ENCODE measurements at places on chromosomes 5 and 9.

GRCh38 chr5:68303754-68304420, 88.3 kb downstream of the PIK3R1 start:
- DNase-seq, result no peak

DNA sequence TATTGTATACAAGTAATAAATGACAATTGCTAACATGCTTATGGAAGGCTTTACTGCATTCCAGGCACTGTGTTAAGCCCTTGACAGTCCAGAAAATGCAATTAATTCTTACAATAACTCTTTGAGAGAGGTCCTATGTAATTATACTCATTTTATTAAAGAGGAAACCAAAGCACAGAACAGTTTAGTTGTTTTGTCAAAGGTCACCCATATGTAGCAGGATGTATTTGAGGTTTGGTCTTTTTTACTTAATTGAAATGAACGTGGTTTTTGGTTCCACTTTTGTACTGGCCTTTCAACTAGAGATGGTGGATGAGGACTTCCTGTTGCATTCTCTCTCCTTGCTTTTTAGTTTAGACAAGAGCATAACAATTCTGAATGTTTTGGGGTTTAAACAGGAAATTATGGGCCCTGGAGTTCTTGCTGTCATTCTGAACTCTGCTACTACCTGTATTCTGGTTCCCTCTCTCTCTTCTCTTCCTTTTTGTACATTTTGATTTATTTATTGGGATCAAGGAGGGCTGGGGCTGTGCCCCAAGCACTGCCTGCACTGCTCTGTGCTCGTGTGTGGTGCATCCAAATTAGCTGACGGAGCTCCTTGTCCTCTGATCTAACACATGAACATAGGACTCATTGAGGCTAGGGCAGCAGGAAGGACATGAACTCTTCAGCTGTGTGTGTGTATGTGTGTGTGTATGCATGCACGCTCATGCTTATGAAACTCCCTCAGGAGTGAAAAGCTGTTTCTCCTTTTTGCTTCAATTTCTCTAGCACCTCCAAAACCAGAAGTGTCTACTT, 47.4 kb downstream of the SLC28A3 start:
- DNase-seq, result no peak

DNA sequence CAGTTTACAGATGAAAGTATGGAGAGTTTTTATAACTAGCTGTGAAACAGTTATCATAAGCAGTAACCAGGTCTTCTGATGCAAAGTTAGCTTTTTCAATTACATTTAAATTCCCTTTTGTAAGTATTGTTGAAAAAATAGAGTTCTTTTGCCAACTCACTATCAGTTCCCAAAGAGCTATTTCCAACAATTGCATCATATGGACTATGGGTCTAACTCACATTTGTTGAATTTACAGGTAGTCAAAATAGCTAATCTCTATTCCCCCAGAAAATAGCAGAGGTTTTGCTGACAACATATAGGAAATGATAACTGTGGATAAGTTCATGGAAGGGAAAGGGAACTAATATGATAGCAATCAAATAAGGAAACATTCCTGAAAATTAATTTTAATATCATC, 1.4 kb downstream of the SPINK1 start:
- DNase-seq, result no peak

- DNase-seq, result no peak
Measured at GRCh38 chr5:129858131-129858675, 46.1 kb upstream of the CHSY3 start.

- DNase-seq, result no peak
Measured at GRCh38 chr9:9612270-9612669, 1000.5 kb downstream of the PTPRD start.

- DNase-seq, result no peak
Measured at GRCh38 chr5:20972419-20972925, 984.5 kb upstream of the CDH18 start.

- DNase-seq, result no peak
Measured at GRCh38 chr5:80246995-80247729, 8.7 kb downstream of the SERINC5 start.

DNA sequence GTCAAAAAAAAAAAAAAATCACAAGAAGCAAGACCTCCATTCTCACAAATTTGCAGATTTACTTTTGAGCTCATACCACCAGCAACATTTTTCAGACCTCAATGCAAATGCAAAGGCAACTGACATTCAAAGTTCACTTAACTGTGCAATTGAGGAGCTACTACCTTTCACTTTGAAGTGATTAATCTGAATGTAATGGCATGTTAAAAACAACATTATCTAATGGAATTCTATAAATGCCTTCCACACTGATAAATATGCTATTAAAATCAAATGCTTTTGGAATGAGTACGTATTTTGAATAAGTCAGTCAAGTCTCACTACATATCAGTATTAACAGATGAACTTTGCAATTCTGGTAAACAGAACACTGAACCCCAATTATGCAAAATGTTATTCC, 32.3 kb downstream of the UBQLN1 start:
- DNase-seq, result no peak

DNA sequence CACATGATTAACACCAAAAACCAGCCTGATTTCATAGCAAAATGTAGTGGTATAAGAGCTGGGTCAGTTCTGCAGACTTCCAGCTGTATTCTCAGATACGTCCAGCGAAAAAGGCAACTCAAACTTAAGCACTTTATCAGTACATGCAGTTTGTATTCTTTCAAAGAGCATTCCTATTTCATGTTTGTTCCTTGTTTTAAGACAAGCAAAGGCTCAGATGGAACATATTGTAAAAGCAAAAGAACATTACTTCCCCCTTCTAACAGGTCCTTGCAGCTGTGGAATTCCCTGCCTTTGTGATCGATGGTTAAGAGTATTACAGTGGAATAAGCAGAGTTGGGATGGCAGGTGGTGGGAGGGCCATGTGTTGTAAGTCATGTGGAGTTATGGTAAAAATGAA, 86.3 kb upstream of the GRHPR start:
- no peak for DNase-seq

- no peak for DNase-seq
Measured at GRCh38 chr9:68750255-68750654, 45.2 kb downstream of the PIP5K1B start.

GRCh38 chr5:76986825-76987526, 34.1 kb downstream of the CRHBP start:
- DNase-seq, result no peak

DNA sequence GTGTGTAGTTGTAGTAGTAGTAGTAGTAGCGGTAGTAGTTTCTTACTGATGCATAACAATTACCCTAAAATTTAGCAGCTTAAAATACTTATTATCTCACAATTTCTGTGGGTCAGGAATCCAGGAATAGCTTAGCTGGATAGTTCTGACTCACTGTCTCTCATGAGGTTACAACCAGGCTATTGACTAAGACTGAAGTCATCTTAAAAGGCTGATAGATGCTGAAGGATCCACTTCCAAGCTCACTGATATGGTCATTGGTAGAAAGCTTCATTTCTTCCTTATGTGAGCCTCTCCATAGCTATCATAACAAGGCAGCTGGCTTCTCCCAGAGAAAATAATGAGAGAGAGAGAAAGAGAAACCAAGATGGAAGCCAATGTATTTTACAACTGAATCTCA, 147.5 kb upstream of the FBXL17 start:
- no peak for DNase-seq

DNA sequence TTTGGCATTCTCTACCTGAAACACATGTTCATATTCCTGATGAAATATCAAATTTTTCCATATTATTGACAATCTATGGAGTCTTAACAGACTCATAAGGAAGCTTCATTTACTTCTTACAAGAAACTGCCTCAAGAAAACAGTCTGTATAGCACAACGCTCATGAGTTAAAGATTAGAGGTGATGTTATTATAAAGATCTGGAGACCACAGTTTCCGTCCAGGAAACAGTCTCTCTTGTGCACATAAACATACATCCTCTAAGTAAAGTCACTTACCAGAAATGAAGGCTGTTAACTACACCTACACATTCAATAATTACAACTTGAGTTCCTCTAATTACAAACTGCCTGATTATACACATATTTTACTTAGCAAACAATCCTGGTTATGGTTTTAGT, 86.9 kb downstream of the RAPGEF6 start:
- DNase-seq, result no peak

GRCh38 chr9:5578018-5578697, 50.7 kb upstream of the RIC1 start:
- DNase-seq, result no peak

GRCh38 chr5:9699681-9700080, 69.5 kb upstream of the TAS2R1 start:
- DNase-seq, result no peak

DNA sequence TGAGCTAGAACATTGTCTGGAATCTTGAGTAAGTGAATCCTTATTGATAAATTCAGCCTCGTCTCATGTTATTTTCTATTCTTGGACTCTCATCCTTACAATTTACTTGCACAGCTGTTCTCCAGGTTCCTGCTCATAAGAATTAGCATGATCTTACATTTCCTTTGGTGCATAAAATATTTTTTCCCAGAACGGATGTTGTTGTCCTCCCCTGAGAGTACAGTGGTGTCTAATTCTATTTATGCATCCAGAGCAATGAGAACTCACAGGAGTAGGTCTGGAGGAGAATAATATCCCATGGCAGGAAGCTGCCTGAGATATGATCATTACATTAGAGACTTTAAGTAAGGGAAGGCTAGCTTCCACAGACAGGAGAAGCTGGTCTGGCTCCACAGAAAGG, 178.4 kb upstream of the MAST4 start:
- no peak for DNase-seq

DNA sequence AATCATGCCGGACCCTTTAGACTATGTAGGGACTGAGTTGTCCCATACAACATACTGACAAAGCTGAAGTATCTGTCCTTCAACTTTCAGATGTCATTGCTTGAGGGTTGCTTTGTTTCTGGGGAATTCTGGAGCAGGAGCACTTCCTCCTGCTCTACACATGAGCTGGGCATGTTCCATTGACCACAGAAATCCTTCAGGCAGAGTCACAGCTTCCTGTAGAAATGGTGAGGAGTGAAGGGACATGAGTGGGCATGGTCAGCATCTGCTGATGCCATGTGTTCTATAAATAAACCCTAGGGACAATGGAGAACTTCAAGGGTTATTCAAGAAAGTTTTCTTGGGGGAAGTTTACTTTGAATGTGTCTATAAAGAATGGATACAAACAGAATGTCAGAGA, 296.6 kb upstream of the FBXL7 start:
- no peak for DNase-seq

DNA sequence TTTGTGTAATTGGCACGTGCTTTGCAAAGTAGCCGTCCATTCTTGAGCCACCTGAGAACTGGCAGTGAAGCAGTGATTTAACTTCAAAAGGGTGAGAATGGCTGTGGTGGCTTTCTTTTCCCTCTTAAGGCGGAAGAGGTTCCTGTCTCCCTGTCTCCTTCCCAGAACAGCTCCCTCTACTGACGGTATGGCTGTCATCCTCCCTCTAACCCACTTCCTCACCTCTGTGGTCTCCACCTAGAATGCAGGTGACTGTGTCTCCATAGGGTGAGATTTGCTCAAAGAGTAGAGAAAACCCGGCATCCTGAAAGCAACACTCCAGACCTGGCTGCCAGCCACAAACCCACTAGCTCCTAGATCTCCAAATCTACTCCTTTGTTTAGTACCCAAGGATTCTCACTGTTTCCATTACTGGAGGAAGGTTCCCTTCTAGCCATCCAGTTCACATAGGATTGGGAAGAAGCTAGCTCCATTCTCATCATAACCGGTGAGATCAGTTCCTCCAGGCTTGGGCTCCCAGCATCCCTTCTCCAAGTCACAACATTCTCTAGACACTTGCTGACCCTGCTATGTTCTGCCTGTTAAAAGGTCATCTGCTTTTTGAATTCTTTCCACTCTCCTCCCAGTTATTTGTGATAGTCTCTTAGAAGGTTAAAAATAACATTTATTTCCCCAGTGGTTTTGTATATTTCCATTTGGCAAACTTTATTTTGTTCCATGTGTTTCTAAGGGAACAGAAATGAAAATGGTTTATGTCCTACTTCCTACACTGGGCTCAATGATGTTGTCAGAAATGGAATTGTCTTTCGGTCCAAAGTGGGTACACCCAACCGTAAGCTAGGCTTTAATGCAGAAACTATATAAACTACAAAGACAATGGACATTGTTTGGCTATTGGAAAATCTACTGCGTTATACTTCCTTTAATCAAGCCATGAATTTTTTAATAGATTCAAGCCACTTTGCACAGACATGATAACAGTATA, 269.4 kb downstream of the CWC27 start:
- no peak for DNase-seq

- peak; percentile 20 for DNase-seq
Measured at GRCh38 chr9:134099123-134099761, 31.4 kb upstream of the BRD3 start.

- DNase-seq, result no peak
Measured at GRCh38 chr9:22157276-22157675, 148.2 kb upstream of the CDKN2B start.

DNA sequence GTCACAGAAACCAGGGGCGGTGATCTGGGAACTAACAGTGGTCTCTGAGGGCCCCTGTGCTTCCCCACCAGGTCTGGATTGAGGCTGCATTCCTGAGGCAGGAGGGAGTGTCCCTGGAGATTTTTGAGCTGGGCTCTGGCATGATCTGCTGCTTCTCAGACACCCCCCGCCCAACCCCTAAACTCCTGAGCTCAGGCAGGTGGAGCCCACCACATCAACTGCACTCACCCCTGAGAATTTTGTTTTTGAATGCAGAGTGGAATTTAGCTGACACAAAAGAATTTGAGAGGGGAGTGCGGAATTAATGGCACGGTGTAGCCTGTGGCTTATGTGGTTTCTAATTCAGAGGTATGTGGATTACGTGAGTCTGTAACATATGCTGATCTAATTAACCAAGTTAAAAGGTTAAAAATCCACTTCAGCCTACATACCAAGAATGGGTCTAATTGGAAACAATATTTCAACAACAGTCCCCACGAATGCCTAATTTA, 23.9 kb upstream of the CTSL start:
- no peak for DNase-seq
